ENCODE measurements at places on chromosomes 12 and 14.

DNA sequence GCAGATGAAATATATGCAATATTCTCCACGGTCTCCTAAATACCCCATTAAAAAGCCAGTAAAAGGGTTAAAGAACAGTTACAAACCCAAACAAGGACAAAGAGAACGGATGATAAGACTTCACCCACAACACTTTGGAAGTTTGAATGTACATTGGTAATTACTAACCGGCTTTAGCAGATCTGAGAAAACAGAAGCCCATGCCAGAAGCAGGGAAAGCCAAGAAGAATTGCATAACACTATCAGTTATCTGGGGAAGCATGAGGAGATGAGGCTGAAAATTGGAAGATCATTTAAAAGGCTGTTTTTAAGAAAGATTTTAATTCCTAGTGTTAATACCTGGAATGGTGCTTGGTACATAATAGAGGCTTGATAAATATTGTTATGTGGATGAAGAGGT is 55.6 kb upstream of the MYBPC1 start:
- no peak for DNase-seq

DNA sequence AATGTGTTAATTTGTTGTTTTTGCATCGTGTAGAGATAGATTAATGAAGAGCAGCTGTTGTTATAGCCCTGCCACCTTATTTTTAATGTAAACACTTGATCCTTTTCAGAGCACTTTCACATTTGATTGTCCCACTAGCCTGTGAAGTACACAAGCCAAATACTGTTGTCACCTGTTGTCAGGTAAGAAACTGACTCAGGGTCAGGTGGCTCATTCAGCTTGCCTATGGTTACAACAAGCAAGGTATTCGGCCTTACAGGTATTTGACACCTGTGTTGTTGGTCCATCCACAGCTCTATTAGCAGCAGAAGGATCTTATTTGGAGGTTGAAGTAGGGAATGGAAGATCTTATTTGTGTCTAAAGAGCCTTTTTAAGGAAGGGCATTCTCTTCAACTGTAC is 108.9 kb downstream of the GPR135 start:
- DNase-seq = no peak

DNA sequence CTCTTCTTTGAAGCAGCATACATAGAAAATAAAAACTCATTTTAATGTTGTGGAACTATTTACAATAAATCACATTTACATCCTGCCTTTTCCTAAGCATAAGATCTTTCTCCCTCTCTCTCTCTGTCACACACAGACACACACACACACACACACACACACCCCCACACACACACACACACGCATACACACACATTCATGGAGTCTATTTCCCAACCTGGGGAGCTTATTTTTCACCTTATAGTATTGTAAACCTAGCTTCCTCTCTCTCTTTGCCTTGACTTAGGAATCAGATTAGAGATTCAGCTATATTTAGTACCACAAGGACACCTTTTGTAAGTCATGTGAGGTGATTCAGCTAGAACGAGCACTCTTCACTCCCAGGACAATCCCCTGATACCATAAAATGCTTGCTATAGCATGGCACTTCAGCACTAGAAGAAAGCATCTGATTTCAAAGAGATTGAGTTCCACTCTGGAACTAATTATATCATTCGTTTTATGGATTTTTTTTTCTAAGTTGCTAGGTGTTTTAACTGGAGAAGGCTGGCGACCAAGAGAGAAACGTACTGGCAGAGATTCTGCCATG is 23.6 kb downstream of the TMEM30B start:
- no peak for DNase-seq

GRCh38 chr12:7075518-7075917 is 15.0 kb downstream of the C1S start:
- no peak for DNase-seq

DNA sequence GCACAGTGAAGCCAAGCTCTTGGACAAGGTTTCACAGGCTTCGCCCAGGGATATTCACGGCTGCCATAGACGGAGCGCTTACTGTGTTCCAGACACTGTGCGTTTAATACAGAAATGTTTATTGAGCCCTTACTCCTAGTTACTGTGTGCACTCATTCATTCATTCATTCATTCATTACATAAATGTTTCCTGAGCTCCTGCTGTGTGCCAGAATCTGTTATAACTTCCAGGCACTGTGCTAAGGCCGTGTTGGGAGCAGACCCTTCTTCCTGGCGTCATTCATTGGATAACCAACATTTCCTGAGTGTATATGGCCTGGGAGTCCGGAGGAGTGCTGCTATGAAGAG is 760 bp upstream of the MED13L start:
- no peak for DNase-seq

Data from CD4-positive, alpha-beta T cell treated with Interleukin-15 for 4 hours (primary cell).